ENCODE measurements at places on chromosomes 7 and 10. TPM values are rescaled to one million over a fixed set of nuclear protein-coding genes. Genes with fewer than 3 reads are reported as not detected.

LOXL4 gene
- total RNA-seq = 28.6 TPM

CRCP gene
- total RNA-seq = 44.9 TPM

DNA sequence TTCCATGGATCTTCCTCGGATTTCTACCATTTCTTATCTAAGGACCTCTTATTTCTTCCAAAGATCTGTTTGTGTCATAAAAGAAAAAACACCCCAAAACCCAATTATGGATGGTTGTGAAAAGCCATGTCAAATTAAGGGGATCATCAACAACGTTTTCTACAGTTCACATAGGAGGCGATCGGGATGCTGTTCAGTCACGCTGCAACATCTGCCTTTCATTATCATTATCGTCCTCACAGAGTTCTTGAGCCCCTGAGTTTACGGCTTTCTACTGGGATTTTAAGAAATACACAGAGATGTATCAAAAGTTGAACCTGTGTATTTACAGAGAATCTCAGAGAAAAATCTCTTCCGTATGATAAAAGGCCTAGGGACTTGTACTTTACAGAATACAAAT lies 101.4 kb downstream of the GRM8 start:
- no peak overlapping the region for H3K4me3 ChIP-seq
- no peaks in the 10 kb centered on the region for H3K4me1 ChIP-seq
- no peaks in the 10 kb centered on the region for H3K27me3 ChIP-seq
- no peaks in the 10 kb centered on the region for H3K36me3 ChIP-seq
- no peak for DNase-seq

PRF1 gene
- total RNA-seq = not detected

GPR37 gene
- total RNA-seq = 0.29 TPM

NEURL1 gene
- under 0.01 TPM for total RNA-seq

- peak; percentile 80 for DNase-seq
- H3K4me3 ChIP-seq = no peak overlapping the region
- peaks cover 22% of the 10 kb centered on the region for H3K27me3 ChIP-seq
- H3K4me1 ChIP-seq = no peaks in the 10 kb centered on the region
- H3K36me3 ChIP-seq = no peaks in the 10 kb centered on the region
Measured at GRCh38 chr7:410395-410910, 109.2 kb downstream of the PDGFA start.

- no peak overlapping the region for H3K4me3 ChIP-seq
- no peak for DNase-seq
Measured at GRCh38 chr10:97904018-97904381, 54.4 kb downstream of the GOLGA7B start.

GRCh38 chr7:93258661-93259060 lies 26.5 kb downstream of the VPS50 start:
- no peaks in the 10 kb centered on the region for H3K36me3 ChIP-seq
- no peaks in the 10 kb centered on the region for H3K27me3 ChIP-seq
- H3K4me3 ChIP-seq = no peak overlapping the region
- DNase-seq = no peak

DNA sequence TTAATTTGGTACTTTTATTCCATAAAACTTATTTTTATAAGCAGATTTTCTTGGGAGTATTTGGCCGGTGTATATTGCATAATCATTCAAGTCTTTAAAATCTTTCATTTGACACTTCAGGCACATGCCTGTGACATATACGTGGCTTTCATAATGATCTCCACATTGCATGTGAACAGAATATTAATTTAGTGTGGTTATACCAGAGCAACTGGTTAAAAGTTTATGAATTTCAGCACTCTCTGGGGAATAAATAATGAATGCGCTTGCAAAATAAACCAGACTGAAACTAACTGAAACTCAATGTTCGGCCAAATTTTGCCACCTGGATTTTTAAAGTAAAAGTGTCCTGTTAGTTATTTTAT lies 242.3 kb downstream of the GLI3 start:
- peaks cover 56% of the 10 kb centered on the region for H3K4me1 ChIP-seq
- no peak overlapping the region for H3K27ac ChIP-seq
- H3K36me3 ChIP-seq = no peaks in the 10 kb centered on the region
- no peak for DNase-seq
- no peak overlapping the region for H3K4me3 ChIP-seq
- no peaks in the 10 kb centered on the region for H3K27me3 ChIP-seq

CLDN4 gene
- total RNA-seq = 0.59 TPM

GRCh38 chr7:134547397-134548054 lies 1.4 kb upstream of the AKR1B15 start:
- no peaks in the 10 kb centered on the region for H3K36me3 ChIP-seq
- peaks cover 25% of the 10 kb centered on the region for H3K27me3 ChIP-seq

EXOSC1 gene
- total RNA-seq = 47.4 TPM

- H3K27ac ChIP-seq = no peak overlapping the region
- no peak overlapping the region for H3K4me3 ChIP-seq
- H3K27me3 ChIP-seq = no peaks in the 10 kb centered on the region
- peaks cover 13% of the 10 kb centered on the region for H3K4me1 ChIP-seq
Measured at GRCh38 chr7:111388912-111389311, 173.4 kb downstream of the IMMP2L start.

DNA sequence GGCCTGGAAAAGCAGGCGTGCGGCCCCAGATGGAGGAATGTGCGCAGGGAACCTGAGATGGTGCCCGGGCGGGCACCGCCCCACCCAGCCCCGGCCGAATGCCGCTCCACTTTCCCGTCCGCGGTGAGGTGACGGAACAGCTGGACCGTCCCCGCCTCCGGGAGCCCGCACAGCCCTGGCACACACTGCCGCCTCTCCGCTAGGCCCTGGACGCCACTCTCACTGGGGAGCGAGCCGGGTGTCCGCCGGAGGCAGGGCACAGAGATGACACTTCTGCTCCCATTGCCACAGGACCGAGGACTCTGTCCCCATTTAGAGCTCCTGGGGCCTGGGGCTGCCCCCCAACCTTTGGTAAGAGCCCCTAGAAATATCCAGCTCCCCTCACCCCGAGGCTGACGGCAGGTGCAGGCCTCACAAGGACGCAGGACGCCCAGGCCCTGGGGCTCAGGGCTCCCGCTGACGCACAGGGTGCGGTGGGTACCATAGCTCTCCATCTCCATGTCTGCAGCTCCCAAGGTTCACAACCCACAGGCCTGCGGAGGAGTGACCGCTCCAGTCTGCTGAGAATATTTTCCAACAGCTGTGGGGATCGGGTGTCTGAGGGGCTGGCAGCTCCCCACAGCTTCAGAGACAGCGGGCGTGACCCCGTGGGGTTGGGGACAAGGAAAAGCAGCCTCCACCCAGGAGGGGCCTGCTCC lies 52.2 kb upstream of the PDGFA start:
- H3K4me1 ChIP-seq = no peaks in the 10 kb centered on the region
- no peak overlapping the region for H3K27ac ChIP-seq
- H3K27me3 ChIP-seq = no peaks in the 10 kb centered on the region

- no peaks in the 10 kb centered on the region for H3K36me3 ChIP-seq
- H3K27me3 ChIP-seq = no peaks in the 10 kb centered on the region
- no peak for DNase-seq
- no peak overlapping the region for H3K27ac ChIP-seq
- H3K4me1 ChIP-seq = peaks cover 4% of the 10 kb centered on the region
Measured at GRCh38 chr7:121456015-121456414, 59.9 kb upstream of the FAM3C start.

CDK1 gene
- total RNA-seq = 5.8 TPM

DNA sequence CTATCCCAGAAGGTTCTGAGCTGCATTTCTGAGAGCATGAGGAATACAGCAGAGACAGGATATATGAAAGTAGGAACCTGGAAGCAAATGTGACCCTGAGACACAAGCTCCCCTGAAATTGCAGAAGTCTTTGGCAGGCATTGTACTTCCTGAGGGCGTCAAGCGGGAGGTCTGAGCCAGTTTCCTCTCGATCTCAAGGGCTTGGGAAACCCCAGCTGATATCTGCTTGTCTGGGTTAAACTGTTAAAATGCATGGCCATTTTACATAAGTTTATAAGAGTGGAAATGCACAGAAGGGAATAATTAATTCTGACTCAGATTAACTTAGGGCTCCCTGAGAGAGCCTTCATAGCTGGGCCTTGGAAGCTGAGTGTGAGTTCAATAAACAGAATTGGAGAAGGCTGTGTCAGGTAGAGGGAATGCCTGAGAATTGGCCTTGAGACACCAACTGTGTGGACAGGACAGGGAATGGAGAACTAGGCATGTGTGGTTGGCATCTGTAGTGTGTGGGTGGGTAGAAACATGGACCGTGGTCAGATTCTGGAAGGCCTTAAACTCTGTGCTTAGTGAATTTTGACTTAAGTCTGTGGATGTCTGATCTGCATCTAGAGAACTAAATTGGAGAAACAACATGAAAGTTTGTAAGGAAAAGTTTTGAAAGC lies 53.3 kb downstream of the WIPF3 start:
- no peaks in the 10 kb centered on the region for H3K36me3 ChIP-seq
- DNase-seq = no peak
- H3K4me3 ChIP-seq = no peak overlapping the region
- no peaks in the 10 kb centered on the region for H3K4me1 ChIP-seq

GRCh38 chr7:107924841-107925504 lies 34.0 kb downstream of the DLD start:
- H3K4me3 ChIP-seq = no peak overlapping the region
- peaks cover 73% of the 10 kb centered on the region for H3K36me3 ChIP-seq
- no peak overlapping the region for H3K27ac ChIP-seq
- H3K4me1 ChIP-seq = peaks cover 8% of the 10 kb centered on the region

DNA sequence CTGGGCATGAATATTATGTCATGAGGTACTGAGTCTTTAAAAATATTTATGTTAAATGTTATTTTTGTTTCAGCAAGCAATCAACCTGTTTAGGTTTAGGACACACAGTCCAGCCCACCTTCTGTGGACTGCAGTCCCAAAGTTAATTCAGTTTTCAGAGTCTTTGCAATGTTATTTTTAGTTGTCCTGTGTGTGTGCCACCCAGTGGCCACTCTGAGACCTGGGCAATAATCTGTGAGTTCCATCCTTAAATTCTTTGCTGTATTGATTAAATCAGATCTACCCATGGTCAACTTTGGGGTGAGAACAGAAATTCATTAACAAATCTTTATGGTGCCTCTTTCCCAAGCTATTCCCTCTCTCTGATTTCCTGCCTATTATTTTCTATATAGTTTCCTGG lies 415.1 kb downstream of the CCSER2 start:
- H3K4me1 ChIP-seq = no peaks in the 10 kb centered on the region
- H3K36me3 ChIP-seq = no peaks in the 10 kb centered on the region
- H3K27ac ChIP-seq = no peak overlapping the region

DNA sequence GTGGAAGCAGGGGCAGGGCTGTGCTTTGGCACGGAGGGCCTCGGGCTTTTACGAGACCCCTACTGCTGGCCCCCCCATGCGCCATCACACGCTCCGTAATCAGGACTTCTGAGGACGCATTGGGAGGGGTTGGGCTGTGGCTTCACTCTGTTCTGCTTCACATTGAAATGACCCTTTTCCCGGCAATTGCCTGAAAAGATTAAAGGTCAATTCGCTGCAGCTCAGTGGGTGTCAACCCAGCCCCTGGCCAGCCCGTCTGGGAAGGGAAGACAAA lies 41.7 kb upstream of the UBE3C start:
- no peak overlapping the region for H3K4me3 ChIP-seq
- no peaks in the 10 kb centered on the region for H3K36me3 ChIP-seq
- peaks cover 6% of the 10 kb centered on the region for H3K27me3 ChIP-seq
- DNase-seq = no peak
- no peak overlapping the region for H3K27ac ChIP-seq
- no peaks in the 10 kb centered on the region for H3K4me1 ChIP-seq

DNA sequence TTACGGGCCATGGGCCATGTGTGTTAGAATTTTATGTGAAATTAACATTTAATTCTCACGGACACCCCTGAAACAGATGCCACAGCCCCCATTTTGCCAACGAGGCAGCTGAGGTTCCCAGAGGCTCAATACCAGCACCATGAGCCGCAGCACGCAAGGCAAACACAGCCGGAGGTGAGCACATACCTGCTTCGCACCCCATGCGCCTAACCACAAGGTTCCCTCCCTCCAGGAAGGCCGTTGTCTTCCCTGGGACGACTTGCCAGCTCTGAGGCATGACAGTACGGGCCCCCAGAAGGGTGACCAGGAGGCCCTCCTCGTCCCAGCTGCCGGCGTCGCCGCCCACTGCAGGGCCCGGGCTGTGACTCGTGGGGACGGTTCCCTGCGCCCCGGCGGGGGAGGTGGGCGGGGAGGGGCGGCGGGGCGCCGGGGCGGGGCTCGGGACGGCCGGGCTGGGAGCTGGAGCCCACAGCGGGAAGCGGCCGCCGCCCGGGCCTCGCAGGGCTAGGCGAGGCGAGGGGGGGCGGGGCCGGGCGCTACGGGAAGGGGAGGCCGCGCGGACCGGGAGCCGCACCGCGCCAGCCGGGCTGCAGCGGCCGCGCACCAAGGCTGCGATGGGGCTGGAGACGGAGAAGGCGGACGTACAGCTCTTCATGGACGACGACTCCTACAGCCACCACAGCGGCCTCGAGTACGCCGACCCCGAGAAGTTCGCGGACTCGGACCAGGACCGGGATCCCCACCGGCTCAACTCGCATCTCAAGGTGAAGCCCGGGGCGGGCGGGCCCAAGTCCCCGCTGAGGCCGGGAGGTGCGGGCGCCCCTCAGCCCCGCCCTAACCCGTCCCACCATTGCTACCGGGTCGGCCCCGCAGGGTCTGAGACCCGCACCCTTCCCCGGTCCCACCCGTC lies at the start of gene CAV2:
CAV2 (plus strand) TSS at position 571 of the 910 bp plus-strand sequence; CDS start at position 615, 44 bp downstream.
- peaks cover 26% of the 10 kb centered on the region for H3K4me1 ChIP-seq
- no peaks in the 10 kb centered on the region for H3K27me3 ChIP-seq
- H3K27ac ChIP-seq = peak within 1 kb of the TSS; percentile 46
- DNase-seq = peak; percentile 95

GRCh38 chr10:5840314-5841307 lies 27.4 kb upstream of the GDI2 start:
- DNase-seq = peak; percentile 90
- H3K27me3 ChIP-seq = peaks cover 2% of the 10 kb centered on the region
- H3K4me1 ChIP-seq = no peaks in the 10 kb centered on the region

GRCh38 chr7:68936471-68937035 lies 661.7 kb upstream of the AUTS2 start:
- H3K36me3 ChIP-seq = no peaks in the 10 kb centered on the region
- no peak overlapping the region for H3K4me3 ChIP-seq
- no peaks in the 10 kb centered on the region for H3K27me3 ChIP-seq
- no peak for DNase-seq

- H3K36me3 ChIP-seq = no peaks in the 10 kb centered on the region
- H3K27me3 ChIP-seq = no peaks in the 10 kb centered on the region
- no peaks in the 10 kb centered on the region for H3K4me1 ChIP-seq
- H3K4me3 ChIP-seq = no peak overlapping the region
Measured at GRCh38 chr7:136551618-136552017, 316.8 kb upstream of the CHRM2 start.

SPDYE8 gene
- not detected for total RNA-seq

GRID2IP gene
- total RNA-seq = not detected

DNA sequence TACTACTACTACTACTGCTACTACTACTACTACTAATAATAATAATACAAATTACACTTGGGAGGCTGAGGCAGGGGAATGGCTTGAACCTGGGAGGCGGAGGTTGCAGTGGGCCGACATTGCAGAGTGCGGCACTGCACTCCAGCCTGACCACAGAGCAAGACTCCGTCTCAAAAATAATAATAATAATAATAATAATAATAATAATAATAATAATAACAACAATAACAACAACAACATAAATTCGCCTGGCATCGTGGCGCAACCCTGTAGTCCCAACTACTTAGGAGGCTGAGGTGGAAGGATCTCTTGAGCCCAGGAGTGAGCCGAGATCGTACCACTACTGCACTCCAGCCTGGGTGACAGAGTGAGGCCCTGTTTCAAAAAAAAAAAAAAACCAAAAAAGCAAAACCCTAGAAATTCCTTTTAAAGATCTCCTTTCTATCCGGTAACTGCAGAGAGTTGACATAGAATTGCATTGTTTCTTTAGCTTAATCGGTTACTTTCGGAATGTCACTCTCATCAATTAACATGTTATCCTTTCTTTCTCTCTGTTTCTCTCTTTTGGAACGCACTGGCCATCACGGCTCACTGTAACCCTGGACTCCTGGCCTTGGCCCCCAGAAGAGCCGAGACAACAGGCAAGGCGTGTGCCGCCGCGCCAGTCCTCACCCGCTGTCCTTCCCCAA lies 972 bp downstream of the PHYH start:
- H3K36me3 ChIP-seq = peaks cover 8% of the 10 kb centered on the region
- H3K27ac ChIP-seq = peak overlapping the region; percentile 87
- peak overlapping the region; percentile 75 for H3K4me3 ChIP-seq
